ENCODE measurements at places on chromosomes 6 and 20. TPM values are rescaled to one million over a fixed set of nuclear protein-coding genes. Genes with fewer than 3 reads are reported as not detected.

The MDN1 gene
- total RNA-seq: 53.6 TPM

The ADAM33 gene
- not detected for total RNA-seq

The ANKEF1 gene
- 15.8 TPM for total RNA-seq

The GPLD1 gene
- 2.1 TPM for total RNA-seq

The PNPLA1 gene
- total RNA-seq: 0.10 TPM

The PTPRT gene
- not detected for total RNA-seq

The FRMD1 gene
- total RNA-seq: not detected

The GJA10 gene
- total RNA-seq: not detected

DNA sequence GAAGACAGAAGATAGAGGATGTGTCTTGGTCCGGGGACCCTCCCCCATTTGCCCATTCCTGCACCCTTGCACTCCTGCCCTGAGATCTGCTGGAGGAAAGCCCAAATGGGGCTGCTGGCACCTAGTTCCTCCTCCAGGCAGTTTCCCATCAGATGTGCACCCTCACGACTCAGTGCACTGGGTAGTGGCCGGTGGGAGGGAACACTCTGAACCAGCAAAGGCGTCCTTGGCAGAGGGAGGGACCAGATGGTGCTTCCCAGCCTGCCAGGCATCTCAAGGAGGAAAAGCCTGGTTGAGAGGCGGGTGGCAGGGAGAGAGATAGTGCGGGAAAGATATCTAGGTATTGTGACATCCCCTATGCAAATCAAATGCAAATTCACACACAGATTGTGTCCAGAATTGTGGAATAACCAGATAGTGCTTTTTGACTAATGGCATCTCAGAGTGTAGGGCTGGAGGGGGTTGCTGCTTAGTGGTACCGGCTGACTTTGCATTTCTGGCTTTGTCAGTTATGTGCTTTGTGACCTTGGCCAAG, 19.5 kb downstream of the TMEM151B start:
- no peak for DNase-seq

DNA sequence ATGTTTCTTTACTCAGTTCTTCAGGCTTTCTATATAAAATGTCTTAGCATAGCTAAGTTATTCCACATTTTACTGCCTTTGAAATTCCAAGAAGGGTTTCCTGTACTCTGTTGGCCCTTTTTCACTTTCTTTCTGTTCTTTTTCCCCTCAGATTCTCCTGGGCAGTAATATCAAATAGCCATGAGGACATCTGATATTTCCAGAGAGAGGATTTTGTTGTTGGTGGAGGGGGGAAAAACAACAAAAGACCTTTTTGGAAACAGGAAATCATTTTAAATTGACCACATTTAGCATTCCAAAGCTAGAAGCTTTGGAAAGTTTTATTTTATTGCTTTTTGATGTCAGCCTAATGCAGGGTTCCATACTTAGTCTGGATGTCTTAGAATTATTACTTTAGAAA, 445.4 kb downstream of the GJA1 start:
- DNase-seq: no peak

DNA sequence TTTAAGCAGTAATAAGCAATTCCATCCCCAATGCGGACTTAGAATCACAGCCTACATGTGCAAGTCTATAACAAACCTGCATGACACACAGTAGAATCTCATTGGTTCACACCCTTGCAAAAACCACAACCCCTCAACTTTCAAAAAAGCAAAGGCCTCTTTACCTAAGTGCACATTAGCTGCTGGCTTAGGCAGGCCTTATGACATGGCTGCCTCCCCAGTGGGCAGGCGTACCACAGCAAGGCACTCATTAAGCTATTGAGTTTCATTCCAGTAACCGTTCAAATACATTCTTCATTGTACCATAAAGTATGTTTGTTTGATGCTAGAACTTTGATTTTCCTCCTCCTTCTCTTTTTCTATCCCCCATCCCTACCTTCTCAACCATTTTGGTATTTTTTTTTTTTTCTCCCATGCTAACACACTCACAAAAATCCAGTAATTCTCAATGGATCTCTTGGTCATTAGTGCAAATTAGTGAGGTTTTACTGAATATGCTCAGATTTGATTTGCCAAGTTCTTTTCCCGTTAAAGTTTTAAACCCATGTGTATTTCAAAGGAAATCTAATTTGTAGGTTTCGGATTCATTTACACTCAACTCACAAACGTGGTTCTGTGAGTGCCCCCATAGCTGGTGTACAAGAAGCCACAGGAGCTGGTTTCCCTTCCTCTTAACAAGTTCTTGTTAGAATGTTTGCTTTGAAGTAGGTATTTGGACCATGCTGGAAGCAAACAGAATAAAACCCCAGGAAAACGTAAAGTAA, 460.4 kb upstream of the RUNX2 start:
- DNase-seq: no peak

GRCh38 chr20:64160526-64161355, 3.5 kb upstream of the MYT1 start:
- no peak for DNase-seq

DNA sequence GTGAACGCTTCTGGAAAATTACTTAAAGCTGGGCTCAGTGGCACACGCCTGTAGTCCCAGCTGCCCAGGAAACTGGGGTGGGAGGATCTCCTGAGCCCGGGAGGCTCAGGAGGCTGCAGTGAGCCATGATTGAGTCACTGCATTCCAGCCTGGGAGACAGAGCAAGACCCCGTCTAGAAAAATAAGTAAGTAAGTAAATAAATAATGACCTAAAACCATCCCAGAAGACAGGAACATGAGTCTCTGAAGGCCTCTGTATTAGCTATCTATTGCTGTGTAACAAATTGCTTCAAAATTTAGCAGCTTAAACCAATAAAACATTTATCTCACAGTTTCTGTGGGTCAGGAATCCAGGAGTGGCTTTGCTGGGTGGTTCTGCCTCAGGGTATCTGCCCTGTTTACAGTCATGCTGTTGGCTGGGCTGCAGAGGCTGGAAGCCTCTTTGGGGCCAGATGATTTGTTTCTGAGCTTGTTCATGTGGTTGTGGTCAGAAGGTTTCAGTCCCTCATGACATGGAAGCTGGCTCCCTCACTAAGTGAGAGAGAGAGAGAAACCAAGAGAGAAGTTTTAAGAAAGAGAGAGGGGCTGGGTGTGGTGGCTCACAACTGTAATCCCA, 48.4 kb upstream of the NCOA3 start:
- peak; percentile 74 for DNase-seq

DNA sequence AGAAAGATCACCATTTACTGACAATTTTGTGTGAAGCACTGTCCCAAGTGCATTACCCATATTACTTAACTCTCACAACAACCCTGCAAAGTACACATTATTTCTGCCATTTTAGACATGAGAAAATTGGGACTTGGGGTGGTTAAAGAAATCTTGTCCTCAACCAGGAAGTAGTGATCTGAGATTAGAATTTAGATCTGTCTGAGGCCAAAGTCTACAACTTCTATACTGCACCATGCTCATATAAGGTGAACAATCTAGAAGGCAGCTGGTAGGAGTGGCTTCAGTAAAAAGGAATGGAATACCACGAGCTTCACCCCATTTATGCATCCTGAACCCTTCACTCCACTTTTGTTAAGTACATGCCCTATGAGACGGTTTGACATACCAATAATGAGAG, 87.6 kb downstream of the QRSL1 start:
- DNase-seq: no peak

DNA sequence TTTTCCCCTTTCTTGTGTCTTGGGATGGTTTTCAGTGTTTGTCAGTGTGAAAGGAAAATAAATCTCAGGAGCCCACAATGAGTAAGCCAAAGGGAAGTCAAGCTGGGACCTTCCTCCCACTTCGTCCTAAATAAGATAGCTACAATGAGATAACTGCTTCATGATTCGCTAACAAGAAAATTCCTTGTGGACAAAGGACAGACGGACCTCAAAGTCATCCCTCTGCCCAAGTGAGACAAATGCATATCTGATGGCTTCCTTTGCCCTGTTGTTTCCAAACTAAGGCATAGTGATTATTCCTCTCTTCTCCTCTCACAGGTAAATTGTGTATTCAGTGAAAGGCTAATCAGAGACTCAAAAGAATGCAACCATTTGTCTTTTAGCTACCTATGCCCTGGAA, 26.1 kb upstream of the ADTRP start:
- DNase-seq: no peak

DNA sequence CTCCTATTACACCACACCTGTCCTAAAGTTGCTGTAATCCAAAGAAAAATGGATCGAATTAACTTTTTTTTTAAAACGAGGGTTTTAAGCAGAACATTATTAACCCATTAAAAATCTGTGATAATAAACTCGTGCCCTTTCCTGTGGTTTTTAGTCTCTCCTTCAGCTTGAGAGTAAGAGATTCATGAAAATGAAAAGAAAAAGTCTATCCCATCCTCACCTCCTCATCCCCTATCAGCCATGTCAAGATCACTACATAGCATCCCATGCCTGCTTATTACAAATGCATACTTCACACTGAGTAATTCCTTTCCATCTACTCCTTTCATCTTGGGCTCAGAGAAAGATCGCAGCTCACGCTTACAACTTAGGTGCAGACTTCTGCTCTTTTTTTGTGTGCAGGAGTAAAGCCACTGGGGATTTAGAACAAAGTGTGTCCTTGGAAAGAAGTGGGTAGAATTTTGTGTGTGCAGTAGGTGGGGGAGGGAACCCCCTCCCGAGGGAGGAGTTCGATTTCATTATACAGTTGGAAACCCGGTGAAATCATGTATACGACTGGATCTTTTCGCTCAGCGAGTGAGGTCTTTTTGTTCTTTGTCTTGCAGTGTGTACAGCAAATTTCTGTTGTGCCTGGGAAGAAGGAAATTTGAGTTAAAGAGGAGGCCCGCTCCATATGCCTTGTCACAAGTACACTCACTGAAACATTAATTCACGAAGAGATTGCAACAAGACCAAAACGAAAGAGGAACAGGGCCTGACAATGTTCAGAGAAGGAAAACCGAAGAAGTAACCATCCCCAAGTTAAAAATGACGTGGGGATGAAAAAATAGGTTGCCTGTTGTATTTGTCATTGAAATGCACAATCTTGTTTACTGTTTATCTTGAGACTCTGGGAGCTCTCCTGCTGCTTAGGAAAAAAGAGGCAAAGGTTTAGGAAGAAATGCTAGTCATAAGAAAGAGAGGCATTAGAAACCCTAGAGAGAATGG, 146.5 kb upstream of the ZNF217 start:
- DNase-seq: no peak

- DNase-seq: no peak
These were observed 21.6 kb upstream of the FBXO9 start for GRCh38 chr6:53043581-53043980.

DNA sequence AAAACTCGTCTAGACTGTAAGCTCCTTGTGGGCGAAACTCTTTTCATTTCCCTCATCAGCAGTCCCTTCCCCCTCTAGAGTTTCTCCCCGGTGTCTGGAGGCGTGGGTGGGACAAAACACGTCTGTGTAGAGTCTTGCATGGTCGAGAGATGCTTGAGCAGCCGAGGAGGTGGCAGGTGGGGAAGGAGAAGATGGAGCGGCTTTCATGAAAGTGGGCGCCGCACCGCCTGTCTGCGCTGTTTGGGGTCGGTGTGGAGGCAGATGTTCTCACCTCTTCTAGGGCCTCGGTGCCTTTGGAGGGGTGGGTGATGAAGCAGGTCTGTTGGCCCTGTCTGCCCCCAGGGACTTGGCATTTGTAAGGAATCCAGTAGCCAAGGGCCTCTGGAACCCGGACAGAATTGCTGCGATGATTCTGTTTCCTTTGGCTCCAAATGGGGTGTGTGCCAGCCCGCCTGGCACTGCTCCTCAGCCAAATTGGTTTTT, 1.2 kb downstream of the BRPF3 start:
- no peak for DNase-seq

- no peak for DNase-seq
These were observed 45.0 kb downstream of the CDS2 start for GRCh38 chr20:5171790-5172164.

- peak; percentile 81 for DNase-seq
These were observed 5.6 kb downstream of the CYP24A1 start for GRCh38 chr20:54167909-54168872.

DNA sequence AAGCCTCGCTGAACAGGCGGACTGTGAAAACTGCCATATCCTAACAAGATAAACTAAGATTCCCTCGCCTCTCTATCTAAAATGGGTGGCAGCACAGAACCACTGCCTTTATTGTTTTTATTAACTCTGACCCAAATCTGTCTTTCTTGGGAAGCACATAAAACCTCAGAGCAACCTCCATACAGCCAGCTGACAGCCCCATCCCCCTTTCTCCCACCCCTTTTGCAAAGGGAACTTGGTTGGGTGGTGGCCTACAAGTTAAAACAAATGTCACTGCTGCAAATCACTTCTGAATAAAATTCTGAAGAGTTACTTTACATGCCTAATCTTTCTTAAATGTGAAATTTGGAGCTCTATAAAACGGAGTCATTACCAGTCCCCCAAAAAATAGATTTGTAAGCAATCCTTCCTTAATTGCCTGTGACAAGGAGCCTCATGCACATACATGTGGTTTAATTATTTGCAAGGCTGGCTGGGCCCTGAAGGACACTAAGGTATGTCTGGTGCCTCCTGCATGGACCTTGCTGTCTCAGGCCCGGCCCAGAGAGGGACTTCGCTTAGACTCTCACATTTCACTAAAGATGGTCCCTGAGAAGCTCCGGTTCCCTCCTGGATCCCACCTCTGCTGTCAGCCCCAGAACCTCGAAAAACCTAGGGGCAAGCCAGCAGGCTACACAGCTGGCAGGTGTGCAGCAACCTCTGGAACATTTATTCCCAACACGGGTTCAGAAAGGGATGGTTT, 21.7 kb downstream of the PXDC1 start:
- no peak for DNase-seq

GRCh38 chr6:6317386-6317785, 3.1 kb downstream of the F13A1 start:
- no peak for DNase-seq

- no peak for DNase-seq
These were observed 74.9 kb downstream of the MAP3K4 start for GRCh38 chr6:161066511-161066910.

Data from HCT116 (cell line).